ENCODE measurements at places on chromosomes 7 and 10.

DNA sequence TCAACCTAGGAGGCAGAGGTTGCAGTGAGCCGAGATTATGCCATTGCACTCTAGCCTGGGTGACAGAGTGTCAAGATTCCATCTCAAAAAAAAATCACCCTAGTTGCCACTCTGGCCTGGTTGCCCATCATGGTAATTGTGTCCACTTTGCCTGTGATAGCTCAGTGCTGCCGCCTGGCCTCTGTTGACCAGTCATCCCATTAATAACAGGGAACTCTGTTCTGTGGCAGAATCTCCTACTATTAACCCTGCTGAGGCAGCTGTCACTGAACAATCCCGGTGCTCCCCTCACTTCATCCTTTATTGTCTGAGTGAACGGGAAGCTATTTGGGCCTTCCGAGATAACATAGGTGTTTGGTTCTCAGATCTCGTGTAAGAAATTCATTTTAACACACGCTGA is 14.6 kb downstream of the ZNF3 start:
- DNase-seq, result no peak

DNA sequence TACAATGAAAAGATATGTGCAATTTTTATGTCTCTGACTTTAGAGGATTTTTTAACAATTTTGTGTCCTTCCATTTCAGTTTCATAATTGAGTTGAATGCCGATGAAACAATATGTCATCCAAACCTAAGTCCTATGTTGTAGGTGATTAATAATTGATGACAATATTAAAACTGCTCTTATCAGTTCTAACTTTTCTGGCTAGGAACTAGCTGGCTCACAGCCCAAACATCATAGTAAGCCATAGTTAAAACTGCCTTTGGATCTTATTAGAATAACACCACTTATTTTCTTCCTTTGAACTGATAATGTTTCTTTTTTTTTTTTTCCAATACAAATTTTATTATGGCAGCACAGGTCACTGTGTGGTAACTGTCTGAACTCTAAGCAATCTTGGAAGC is 230.9 kb downstream of the GRM8 start:
- no peak for DNase-seq

- peak; percentile 18 for DNase-seq
These were observed 52.7 kb upstream of the BTRC start for GRCh38 chr10:101301111-101301731.

DNA sequence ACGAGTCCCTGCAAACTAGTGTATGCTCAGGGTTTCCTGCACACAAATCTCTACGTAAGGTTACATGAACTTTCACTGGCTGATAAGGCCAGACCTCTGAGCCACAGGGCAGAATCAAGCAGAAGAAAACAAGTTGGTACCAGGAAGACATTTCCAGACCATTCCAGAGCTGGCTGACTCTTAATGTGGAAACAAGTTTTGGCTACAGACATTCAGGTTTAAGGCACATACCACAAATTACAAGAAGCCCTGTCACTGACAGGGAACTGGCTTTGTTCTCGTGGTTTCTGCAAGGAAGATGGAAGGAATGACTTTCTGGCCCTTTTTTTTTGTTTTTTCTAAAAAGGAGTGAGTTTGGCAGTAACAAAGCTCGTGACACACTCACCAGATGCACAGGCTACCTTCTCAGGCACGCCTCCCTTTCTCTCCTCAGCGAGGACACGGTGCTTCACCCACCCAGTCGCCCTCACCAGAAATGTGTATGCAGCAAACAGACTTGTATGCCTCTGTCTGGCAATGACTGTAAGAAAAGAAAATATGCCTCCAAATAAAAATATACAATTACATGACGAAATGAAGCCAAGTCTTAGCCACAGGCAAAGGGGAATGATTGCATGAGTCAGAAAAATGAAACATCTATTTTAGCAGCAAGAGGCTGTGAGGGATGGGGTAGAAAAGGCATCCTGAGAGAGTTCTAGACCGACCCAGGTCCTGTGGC is 22.6 kb downstream of the PLAC9 start:
- DNase-seq, result no peak

DNA sequence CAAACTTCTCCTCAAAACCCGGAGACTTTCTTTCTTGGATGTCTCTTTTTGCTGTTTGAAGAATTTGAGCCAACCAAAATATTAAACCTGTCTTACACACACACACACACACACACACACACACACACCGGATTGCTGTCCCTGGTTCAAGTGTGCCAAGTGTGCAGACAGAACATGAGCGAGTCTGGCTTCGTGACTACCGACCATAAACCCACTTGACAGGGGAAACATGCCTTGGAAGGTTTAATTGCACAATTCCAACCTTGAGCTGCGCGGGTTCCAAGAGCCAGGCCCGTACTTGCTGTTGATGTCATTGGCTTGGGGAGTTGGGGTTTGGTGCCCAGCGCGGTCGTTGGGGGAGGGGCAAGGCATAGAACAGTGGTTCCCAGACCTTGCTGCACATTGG is 1.7 kb downstream of the EGFR start:
- DNase-seq, result no peak

DNA sequence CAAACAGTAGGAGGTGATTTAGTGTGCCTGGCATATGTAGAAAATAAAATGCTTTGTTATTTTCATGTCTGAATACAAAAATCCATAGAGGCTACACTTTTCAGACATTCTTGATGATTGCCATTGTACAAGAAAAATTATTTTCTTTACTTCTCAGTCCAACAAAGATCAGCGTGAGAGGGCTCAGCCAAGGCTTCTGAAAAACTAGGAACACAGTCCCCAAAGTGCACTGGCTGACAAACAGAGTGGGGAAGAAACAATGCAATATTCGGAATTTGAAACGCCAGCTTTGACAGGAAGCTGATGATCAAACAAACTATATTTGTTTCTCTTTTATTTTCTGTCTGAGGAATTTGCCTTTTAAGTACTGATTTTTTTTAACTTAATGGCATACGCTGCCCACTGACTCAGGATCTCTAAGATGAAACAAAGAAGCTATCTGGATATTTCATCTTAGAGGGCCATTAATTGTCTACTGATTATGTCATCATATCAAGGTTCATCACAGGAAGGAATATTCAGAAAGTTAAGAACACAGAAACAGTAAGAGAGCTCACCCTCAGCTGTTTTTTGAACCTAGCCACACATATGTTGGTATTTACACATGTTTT is 197.0 kb upstream of the INHBA start:
- DNase-seq, result no peak

DNA sequence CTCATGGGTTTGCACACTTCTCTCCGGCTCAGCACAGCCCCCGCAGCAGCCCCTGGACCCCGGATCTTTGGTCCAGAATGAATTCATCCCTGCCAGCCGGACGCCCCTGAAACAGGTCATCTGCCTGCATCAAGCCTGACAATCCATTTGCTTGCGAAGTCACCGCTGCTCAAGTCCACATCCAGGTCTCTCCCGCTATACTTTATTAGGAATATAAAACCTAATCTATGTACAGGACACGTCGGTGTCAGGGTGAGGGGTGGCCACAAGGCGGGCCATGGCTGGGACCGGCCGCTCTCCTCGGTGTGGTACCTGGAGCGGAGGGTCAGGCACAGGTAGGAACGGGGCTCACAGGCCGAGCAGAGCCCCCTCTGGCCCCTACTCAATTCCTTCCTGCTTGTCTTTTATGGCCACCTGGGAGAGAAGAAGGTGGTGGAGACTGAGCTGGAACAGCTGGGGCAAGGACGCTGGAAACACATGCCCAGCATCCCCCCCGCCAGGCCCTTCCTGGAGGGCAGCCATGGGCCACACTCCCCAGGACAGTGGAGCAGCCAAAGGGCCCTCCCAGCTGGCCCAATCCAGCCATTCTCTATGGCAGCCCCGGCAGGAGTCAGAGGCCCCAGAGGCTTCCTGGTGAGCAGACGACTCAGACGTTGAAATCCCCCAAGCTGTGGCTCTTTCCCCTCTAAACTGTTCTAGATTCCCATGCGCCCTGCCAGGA is 5.3 kb downstream of the POLR2J start:
- no peak for DNase-seq

- DNase-seq, result no peak
These were observed 32.4 kb downstream of the WBP1L start for GRCh38 chr10:102775935-102776669.

GRCh38 chr10:7948371-7949000 is 106.0 kb upstream of the GATA3 start:
- no peak for DNase-seq

GRCh38 chr7:32661501-32661900 is 166.2 kb downstream of the AVL9 start:
- DNase-seq, result no peak

DNA sequence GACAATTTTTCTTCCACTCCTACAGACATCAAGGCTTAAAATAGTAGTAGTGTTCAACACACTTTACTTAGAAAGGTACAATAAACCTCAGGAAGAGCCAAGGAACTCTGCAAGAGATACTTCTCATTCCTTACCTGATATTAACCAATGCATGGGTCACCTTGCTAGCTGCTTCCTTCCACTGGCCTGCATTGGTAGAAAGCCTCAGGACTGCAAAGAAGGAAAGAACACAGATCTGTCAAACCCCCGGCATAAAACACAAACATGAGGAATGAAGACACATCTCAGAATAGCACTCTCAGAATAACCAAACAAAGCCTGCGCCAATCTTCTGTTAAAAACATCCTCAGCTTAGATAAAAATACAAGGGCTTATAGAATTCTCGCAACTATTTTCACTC is 96.1 kb upstream of the KCNIP2 start:
- DNase-seq, result no peak

- DNase-seq, result no peak
These were observed 21.7 kb upstream of the NOM1 start for GRCh38 chr7:156927571-156928405.
